ENCODE measurements at places on chromosomes 6 and 20. TPM values are rescaled to one million over a fixed set of nuclear protein-coding genes. Genes with fewer than 3 reads are reported as not detected.

DNA sequence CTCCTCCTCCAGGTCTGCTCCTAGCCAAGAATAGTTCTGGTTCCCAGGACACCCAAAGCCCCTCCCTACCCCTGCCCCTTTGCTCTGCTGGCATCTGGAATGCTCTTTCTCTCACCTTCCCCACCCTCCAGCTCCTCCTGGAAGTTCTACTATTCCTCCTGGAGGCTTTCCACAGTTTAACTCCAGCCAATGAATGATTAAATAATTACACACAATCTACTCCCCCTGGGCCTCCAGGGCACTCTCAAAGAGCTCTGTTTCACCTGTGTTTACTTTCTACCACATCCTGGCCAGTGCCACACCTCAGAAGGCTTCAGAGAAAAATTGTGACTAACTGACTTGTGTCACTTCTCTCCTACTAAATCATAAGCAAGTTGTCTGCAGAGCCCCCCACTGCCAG is 36.2 kb downstream of the GCM1 start:
- DNase-seq = peak; percentile 30

GRCh38 chr6:120282005-120282404 is 932.4 kb upstream of the MAN1A1 start:
- DNase-seq = no peak

DNA sequence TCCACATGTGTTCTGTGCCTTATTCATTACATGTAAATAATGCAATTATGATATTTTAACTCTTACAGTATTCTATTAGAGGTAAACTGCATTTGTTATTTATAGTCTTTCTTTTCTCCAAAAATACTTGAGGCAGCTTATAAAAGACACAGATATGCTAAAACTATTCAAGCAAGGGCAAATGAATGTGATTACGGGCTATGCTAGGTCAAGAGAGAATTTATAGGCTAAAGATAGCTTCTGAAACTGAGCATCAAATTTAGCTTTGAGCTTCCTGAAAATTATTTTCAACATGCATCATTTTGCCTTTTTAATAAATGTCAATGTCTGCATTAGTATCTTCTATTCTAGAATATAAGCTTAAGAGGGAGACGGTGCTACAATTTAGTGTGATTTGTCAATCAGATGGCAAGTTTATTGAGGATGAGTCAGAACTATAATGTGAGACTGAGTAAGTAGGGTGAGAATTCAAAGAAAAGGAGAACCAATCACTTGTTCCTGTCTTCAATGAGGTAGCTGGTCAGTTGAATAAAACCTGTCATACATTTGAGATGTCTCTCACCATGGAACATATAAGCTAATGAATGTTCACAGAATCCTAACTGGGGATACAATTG is 669.4 kb upstream of the CITED2 start:
- DNase-seq = no peak

Gene EPB41L1
- total RNA-seq = 1.0 TPM

DNA sequence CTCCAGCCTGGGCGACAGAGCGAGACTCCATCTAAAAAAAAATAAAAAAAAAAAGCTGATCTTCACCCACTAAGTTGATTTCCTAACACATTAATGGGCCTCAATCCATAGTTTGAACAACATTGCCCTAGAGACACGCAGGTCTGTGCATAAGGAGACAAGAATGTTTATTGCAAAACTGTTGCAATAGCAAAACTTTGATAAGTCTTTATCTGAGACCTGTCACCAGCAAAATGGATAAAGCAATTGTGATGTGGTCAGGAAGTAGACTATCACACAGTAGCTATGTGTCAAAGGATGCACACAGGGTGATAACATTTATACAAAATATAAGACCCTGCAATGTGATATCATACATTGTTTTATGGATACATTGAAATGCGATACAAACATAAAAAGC is 4.2 kb upstream of the ITPR3 start:
- DNase-seq = no peak

- DNase-seq = no peak
Observed at GRCh38 chr6:133977983-133978895, 25.2 kb downstream of the TBPL1 start.

- peak; percentile 69 for DNase-seq
Observed at GRCh38 chr20:2822073-2822472, 5.9 kb downstream of the TMEM239 start.

DNA sequence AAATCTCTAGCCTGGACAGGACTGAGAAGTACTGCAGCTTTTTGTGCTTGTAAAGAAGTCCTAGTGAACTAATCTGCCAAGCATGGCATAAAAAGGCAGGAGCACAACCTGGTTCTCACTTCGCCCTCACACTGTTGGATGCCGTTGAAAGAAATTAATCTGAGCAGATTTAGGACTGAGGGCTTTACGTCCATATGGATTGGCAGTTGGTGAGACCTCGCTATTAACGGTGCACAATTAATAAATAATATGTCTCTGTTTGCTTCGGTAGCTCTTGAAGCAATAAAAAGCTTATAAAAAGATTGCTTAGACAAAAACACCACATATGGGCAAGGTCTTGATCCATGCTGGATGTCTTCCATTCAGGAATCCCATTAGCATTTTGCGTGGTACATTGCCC is 185.6 kb upstream of the EPHA7 start:
- DNase-seq = no peak

- DNase-seq = no peak
Observed at GRCh38 chr20:36320261-36320897, 14.2 kb downstream of the DLGAP4 start.

Gene CCN6
- not detected for total RNA-seq

Gene NHLRC1
- total RNA-seq = 0.18 TPM

DNA sequence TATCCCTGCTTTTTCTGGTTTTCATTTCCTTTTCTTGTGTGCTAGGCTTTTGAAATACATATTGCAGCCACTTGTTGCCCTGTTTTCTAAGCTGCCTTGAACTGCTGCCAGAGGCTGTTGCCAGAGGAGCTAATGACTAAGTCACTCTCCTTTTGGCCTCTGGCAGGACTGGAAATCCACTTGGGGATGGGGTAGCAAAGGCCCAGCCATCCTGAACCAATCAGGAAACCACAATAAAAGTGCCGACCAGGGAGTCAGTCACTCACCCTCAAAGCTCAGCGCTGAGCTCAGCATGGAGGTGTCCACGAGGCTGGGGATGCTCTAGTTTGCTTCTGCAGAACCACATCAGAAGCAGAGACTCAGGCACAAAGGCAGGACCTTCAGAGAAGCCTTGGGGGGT is 813.0 kb downstream of the DHX35 start:
- DNase-seq = no peak

Gene SFTA2
- not detected for total RNA-seq

- no peak for DNase-seq
Observed at GRCh38 chr6:15487262-15487661, 175.6 kb downstream of the DTNBP1 start.

Gene MCCD1
- total RNA-seq = not detected

DNA sequence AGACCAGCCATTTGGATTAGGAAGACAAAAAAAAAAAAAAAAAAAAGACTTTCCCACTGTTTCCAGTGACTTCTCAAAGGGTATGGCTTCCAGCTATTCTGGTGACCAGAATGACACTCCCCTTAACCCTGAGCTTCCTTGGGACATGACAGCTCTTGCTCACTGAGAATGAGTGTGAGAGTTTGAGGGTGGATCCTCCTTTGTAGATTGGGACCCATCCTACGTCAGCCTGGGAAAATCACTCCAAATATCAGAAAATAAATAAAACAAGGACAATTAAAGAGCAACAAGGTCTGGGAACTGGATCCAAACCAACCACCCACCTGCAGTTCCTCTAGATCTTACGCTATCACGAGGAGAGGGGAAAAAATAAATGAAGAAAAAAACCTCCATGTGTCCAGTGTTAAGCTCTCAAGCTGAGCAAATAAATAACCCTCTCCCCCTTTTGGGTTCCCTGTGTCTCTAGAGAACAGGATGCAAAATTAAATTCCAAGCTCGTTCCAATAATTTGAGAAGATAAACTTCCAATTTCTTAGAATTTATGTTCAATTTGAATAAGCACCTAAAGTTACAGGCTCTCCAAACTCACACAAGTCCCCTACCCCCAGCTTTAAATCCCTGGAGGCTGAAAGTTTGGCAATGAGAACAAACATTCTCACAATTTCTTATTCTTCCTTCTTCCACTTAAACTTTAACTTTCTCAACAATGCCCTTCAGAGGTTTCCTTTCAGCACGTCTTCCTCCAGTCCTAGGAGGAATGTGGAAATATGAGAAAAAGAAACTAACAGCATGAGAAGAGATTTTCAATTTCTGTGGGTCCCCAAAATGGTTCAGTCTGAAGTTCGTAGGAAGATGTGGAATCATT is 170.2 kb downstream of the MTFR2 start:
- DNase-seq = no peak

Gene KIAA0408
- total RNA-seq = 1.8 TPM

Gene C20orf144
- 0.36 TPM for total RNA-seq

DNA sequence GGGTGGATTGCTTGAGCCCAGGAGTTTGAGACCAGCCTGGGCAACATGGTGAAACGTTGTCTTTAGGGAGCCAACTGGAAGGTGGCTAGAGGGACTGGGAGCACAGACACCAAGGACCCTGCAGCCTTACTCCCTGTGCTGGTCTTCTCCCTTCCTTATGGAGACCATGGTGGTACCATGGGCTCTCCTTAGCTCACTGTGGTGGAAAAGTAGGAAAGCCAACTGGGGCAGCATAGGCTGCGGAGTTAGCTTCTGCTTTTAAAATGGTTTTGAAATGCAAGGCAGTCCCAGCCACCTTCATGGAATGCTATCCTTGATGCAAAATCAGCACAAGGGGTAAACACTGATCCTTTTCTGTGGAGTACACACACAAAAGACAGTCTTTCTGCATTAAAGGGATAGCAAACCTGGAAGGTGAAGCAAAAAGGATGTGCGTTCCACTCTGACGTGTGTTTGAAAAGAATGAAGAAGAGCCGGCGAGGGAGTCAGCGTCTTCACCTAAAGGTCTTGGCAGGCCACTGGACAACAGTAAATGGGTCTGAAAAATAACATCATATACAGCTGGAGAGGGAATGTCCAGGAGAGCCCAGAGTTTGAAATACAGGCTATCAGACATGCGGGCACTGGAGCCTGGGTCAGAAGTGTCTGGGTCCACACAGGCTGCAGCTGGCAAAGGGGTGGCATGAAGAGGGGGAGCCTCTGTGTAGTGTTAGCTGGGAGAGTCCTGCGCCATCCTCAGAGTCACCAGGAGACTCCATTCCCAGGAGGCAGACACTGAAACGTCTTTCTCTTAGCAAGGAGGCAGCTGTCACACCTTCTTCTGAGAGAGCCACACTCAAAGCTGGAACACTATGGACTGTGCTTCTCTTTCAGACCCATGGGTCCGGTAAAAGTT is 58.5 kb downstream of the GPR6 start:
- no peak for DNase-seq

GRCh38 chr6:157831424-157832249 is 8.6 kb downstream of the SNX9 start:
- DNase-seq = no peak

DNA sequence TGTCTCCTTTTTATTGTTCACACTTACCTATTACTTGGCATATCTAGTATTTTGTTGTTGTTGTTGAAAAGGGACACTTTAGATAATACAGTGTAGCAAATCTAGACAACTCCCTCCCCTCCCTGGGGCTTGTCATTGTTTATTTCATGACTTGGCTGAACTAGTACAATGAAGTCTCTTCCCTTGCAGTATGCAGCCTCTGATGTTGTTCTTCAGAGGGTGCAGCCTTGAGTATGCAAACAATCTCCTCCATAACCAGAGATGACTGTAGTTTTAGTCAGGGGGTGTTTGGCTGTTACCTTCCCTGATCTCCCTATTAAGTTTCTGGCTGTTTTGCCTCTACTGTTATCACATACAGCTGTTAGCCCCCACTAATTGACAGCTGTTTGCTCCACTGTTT is 315.4 kb upstream of the RUNX2 start:
- DNase-seq = no peak

DNA sequence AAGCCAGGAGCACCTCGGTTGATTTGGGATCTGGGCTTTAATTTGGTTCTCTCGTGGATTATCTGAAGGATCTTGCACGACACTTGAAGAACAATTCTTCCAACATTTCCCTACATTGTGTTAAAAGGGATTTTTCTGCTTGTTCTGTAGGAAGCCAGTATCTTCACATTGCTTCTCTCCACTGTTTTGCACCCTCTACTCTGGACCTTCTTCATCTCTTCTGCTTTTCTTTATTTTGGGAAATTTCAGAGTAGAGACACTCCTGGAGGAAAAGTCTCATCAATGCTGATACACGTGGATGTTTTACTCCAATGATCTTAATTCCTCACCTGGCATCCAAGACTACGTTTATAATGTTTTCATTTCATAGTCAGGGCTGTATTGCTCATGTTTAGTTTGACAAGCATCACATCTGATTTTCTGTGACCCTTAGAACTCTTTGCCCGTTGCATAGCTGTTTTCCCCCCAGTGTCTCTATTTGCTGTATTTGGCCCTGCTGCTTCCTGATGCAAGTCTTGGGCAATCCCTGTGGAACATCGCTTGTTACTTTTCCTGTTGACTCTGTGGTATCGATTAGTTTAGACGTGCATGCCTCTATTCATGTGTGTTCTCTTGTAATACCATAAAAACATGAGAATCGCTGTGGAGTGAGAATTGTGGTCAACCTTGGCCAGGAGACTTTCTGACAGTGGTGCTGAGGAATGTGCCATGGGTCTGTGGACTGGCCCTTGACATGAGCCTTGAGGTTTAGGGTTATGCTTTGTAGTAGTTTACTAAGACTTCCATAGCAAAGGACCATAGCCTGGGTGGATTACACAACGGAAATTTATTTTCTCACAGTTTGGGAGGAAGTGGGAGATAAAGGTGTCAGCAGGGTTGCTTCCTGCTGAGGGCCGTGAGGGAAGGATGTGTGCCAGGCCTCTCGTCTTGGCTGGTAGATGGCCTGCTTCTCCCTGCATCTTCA is 12.5 kb downstream of the PLCB1 start:
- DNase-seq = peak; percentile 12

Gene RNF114
- total RNA-seq = 68.4 TPM

- DNase-seq = no peak
Observed at GRCh38 chr6:89242574-89243330, 25.6 kb upstream of the GABRR1 start.

Gene TBXT
- not detected for total RNA-seq

GRCh38 chr6:43339168-43339567 is 30.3 kb downstream of the ZNF318 start:
- DNase-seq = no peak

DNA sequence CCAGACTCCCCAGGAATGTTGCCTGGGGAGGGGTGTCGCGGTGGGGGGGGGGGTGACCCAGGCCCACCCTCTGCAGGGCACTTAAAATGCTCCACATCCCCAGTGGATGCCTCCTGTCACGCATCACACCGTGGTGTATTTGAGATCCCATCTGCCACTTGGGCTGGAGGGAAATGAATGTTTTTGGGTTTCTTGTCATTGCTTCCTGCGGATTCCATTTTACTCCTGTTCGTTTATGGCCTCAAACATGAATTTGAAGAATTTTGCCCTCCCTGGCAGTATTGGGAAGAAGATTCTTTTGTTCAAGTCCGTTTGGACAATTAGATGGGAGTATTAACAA is 544 bp upstream of the KHDC1 start:
- DNase-seq = peak; percentile 9

Gene FAM217A
- total RNA-seq = not detected

Data from activated CD8-positive, alpha-beta T cell treated with anti-CD3 and anti-CD28 coated beads for 36 hours (primary cell).